Stimulated activated CD4-positive, alpha-beta T cell treated with anti-CD3 and anti-CD28 coated beads, Interleukin-2, amount 100 ng/mL, for 4 hours (primary cell): ENCODE measurements at places on chromosomes 2 and 18.

DNA sequence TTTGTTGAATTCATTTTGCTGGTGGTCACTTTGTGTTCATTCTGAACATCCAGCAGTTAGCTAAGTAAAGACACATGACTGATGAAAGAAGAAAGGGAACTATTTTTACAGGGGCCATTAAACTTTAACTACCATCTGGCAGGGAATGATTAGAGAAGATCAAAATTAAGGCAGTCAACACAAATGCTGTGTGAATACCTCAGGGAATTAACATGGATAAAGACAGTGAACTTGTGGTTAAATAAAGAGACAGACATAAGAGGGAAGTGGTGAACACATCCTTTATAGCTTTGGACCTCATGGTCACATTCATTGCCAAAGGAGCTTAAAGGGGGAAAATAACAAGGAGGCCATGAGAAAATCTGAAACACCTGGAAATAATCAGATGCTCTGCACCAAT is 52.6 kb upstream of the ATP5MC3 start:
- DNase-seq, result no peak

DNA sequence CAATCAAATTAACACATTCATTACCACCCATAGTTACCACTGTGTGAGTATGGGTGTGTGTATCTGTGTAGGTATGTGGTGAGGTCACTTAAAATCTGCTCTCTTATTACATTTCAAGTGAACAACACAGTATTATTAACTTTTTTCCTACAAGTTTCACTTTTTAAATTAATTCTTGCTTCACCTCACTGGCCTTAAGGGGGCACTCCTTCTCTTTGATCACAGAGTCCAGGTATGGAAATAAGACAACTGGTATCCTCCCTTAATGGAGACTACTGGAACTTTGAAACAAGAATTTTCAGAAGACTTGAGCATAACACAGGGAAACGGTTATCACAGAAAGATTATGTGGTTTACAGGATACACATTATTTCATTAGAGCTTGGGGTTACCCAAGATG is 255.8 kb downstream of the ASXL3 start:
- no peak for DNase-seq

DNA sequence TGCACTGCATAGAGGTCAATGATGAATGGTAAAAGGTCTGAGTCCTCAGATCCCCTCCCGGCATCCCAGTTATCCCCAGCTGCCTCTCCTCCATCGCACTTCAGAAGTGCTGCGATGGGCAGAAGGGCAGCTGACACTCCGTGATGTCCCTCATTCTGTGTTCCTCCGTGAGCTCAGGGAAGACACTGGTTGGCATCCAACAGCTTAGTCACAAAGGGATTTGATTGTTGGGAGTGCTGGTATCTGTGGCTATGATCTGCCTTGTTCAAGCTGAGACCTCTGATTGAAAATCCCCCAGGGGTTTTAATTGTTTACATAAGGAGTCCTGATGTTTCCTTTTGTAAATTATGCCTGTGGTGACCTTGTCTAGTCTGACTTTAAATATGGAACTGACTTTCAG is 19.0 kb upstream of the SAG start:
- DNase-seq, result no peak

GRCh38 chr2:12817870-12818269 is 101.1 kb downstream of the TRIB2 start:
- no peak for DNase-seq

- no peak for DNase-seq
Observed at GRCh38 chr18:58980991-58981390, 116.3 kb downstream of the ZNF532 start.

DNA sequence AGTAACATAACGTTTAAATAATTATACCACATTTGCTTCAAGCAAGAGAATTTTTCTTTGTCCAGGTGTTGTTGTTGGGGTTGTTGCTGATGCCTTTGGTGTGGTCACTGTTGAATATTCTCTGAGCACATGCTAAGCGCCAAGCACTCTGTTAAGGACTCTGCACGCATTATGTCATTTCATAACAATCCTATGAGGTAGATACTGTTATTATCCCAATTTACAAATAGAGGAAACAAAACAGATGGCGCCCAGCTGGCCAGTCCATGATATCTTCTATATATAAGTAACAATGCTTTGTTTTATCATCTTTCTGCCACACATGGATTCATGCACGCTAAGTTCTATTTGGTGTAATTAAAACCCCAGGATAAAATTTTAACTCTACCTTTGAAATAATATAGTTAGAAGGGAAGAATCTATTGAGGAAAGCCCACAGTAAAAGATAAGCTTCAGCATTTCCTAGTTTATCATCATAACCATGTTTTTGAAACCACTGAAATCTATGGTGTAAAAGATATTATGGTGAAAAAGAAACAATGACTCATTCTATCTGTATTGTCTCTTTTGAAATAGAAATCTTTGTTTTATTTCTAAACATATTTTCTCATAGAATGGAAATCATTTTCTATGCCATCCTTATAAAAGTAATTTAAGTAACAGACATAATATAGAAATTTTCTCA is 199.7 kb downstream of the PID1 start:
- no peak for DNase-seq

DNA sequence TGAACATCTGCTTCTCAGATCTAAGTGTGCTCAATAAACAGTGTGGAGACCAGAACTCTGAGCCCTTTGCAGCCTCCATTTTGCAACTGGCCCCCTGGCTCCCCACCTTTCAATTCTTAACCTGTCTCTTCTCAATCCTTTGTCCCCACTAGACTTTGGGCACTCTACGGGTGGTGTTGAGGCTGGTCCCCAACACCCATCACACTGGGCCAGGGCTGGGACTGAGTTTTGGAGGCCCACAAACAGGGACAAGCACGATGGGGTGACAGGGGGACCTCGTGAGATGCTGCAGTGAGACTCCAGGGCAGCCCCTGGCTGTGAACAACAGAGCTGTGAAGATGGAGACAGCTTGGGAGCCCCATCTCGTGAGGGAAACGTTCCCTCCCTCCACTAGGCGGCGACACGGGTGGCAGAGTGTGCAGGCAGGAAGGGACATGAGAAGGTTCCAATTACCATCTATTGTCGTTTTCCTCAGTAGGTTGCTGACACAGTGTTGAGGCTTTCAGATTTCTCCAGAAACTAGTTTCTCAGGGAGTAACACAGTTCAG is 1.2 kb downstream of the ANKMY1 start:
- peak; percentile 59 for DNase-seq

DNA sequence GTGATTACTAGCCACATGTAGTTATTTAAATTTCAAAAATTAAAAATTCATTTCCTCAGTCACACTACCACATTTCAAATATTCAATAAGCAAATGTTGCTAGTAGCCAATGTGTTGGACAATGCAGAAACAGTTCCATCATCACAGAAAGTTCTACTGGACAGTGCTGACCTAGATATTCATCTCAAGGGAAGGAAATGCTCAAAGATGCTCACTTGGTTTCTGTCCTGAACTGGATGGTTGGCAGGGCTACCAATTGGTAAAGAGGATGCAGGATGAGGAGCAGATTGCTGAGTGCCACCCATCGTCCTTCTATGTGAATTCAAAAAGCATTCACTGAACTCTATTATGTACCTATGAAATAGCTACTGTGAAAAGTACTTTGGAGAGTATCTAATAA is 6.0 kb upstream of the UBXN2A start:
- no peak for DNase-seq

- DNase-seq, result no peak
Observed at GRCh38 chr18:44232500-44232899, 448.2 kb upstream of the SETBP1 start.

- DNase-seq, result no peak
Observed at GRCh38 chr2:158412206-158412605, 44.3 kb downstream of the CCDC148 start.

- DNase-seq, result no peak
Observed at GRCh38 chr18:13474907-13475545, 251.3 kb downstream of the FAM210A start.

DNA sequence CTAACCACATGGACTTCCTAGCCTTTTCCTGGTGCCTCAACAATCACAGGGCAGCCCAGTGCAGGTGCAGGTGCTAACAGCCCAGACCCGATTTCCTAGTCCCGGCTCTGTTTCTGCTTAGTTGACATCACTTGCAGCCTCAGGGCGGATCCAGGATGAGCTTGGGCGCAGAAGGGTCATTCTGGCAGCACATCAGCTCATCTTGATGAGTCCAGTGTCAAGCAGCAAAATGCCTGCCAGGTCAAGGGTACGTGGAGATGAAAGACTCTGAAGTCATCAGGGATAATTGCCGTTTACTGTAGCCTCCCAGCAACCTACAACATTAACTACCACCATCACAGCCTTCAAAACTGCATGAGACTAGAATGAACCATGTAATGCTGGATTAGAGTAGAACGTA is 39.4 kb upstream of the EFHD1 start:
- DNase-seq, result no peak

DNA sequence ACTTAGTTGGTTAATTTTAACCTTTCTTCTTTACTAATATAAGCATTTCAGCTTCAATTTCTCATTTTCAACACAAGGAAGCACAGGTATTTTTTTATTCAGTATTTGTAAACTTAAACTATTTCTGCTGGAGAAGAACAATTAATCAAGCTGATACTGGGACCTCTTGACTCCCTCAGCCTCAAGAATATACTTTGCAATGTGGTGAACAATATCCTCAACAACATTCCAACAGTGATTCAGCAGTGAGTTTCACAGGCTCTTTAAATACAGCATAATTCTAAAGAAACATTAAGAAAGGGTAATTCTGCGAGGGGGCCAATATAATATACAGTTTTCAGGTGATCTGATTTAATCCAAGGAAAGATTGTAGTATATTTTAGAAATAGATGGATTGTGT is 10.0 kb downstream of the RAPGEF4 start:
- DNase-seq, result no peak

- DNase-seq, result no peak
Observed at GRCh38 chr2:204033611-204034495, 97.3 kb downstream of the ICOS start.

GRCh38 chr18:59386909-59387686 is 28.0 kb upstream of the LMAN1 start:
- DNase-seq, result no peak

- DNase-seq, result no peak
Observed at GRCh38 chr2:122328816-122329215, 573.4 kb downstream of the TSN start.

DNA sequence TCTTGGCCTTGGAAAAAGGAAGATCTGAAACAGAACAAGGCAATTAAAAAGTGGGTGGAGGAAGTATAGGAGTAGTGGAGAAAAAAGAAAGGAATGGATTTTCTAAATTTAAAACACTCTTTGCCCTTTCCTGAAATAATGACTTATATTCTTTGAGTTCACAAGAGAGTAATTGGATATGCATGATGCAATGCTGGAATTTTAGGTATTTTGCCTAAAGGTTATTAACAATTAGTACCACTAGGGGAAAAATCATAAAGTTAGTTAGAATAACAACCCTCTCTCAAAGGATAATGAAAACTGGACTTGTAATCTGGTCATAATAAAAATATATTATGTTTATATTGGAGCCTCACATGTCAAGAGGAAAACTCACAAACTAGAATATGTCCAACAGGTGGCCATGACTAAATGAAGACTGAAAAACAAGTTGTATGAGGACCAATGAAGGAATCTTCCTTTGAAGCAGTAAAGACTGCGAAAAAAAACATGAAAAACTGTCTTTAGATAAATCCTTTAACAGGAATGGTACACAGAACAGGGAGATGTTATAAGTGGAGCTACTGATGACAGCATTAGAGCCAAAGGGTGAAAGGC is 281.8 kb downstream of the NCKAP5 start:
- no peak for DNase-seq

GRCh38 chr2:135225781-135226180 is 173.7 kb downstream of the RAB3GAP1 start:
- no peak for DNase-seq
